ENCODE measurements at places on chromosomes 4 and X.

- DNase-seq, result no peak
Observed at GRCh38 chr4:40176602-40177001, 20.2 kb upstream of the RHOH start.

DNA sequence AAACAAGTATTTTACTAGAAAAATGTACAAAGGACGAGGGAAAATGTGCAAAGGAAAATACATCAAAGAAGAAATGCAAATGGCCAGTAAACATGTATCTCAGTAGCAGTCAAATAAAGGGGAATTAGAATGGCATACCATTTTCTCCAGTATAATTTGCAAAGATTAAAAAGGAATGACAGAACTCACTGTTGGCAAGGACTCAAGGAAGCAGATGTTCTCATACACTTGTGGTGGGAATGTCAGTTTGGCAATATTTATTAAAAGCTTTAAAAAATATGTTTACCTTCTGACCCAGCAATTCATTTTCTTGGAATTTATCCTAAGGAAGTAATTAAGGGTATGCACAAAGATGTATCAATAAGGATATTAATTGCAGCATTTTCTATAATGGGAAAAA, 7.6 kb downstream of the CLCN5 start:
- DNase-seq, result no peak

- no peak for DNase-seq
Observed at GRCh38 chr4:39036172-39036571, 4.0 kb upstream of the TMEM156 start.

DNA sequence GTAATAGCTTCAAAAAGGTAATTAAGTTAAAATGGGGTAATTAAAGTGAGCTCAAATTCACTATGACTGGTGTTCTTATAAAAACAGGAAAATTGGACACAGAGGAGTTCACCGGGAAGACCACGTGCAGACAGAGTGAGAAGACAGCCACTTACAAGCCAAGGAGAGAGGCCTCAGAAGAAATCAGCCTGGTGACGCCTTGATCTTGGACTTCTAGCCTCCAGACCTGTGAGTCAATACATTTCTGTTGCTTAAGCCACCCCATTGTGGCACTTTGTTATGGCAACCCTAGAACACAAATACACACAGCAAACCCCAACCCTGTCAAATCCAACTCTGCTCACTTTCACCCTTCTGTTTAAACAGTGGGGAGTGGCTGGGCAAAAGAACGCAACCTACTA, 4.1 kb upstream of the CD38 start:
- peak; percentile 36 for DNase-seq

DNA sequence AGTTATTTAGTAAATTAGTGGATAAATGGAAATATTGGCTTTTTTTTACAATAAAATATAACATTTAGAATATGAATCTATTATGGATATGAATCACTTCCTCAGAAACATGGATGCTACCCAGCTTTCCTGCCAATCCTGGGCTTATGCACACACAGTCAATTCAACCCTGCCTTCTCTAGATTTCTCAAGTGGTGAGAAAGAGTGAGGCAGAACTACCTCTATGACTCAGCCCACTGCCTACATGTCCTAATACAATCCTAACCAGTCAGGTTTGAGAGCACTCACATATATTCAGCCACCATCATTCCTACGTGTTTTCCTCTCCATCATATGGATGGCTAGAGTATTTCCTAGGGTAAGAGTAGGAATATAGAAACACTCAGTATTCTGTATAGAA, 91.1 kb upstream of the ANKRD50 start:
- peak; percentile 32 for DNase-seq

DNA sequence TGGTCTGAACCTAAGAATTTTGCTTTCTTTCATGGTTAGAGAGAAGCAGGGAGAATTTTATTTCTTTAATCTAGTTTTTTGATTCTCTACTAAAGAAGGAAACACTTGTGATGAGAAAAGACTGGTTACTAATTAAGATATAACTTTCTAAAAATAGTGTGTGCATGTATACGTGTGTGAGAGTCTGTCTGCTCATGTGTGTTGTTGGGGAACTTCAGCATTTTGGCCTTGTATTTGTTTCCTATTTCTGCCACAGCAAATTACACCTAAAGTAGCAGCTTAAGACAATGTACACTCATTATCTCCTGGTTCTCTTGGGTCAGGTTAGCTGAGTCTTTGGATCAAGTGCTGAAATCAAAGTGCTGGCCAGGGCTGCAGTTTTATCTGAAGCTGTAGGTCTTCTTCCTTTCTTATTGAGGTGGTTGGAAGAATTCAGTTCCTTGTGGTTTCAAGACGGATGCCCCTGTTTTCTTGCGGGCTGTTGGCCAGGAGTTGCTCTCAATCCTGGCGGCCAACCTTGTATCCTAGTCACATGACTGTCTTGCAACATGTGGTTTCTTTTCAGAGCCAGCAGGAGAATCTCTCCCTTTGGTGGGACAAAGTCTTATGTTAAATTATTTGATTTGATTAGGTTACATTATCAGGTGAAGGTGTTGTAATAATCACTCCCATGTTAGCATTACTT, 188.4 kb upstream of the CLNK start:
- no peak for DNase-seq

DNA sequence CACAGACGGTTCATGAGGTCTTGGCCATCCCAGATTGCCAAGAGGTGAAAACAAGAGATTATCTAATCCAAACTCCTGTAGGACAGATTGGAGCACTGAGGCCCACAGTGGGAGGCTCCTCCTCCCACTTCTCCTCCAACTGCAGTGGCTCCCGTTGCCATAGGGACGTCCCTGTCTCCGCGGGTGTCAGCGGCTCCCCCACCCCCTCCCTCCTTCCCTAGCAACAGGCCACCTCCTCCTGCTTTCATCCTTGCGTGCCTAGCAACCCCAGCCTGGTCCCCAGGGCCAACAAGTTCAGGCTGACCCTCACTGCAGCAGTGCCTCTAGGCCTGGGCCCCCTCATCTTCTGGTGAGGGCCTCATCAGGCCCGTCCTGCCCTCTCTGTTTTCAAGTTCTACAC, 6.8 kb upstream of the IQSEC2 start:
- no peak for DNase-seq

DNA sequence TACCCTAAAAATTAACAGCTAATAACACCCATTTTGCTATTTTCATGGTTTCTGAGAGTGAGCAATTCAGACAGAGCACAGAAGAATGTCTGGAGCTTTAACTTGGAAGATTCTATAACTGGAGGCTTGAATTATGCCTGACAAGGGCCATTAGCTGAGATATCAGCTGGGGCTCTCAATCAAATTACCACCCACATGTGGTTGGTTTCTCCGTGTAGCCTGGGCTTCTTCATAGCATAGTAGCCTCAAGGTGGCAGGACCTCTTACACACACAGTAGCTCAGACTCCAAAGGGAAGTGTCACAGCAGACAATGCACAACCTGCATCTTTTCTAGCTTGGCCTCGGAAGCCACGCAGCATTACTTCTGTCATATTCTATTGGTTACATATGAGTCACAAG, 127.3 kb downstream of the EFHC2 start:
- DNase-seq, result no peak

GRCh38 chr4:8377103-8378075, 63.1 kb downstream of the ACOX3 start:
- no peak for DNase-seq

- DNase-seq, result no peak
Observed at GRCh38 chrX:136666088-136666487, 18.1 kb downstream of the CD40LG start.

GRCh38 chr4:117063961-117064696, 21.2 kb downstream of the TRAM1L1 start:
- no peak for DNase-seq

- DNase-seq, result peak; percentile 12
Observed at GRCh38 chr4:9898596-9899305, 117.3 kb downstream of the DRD5 start.

DNA sequence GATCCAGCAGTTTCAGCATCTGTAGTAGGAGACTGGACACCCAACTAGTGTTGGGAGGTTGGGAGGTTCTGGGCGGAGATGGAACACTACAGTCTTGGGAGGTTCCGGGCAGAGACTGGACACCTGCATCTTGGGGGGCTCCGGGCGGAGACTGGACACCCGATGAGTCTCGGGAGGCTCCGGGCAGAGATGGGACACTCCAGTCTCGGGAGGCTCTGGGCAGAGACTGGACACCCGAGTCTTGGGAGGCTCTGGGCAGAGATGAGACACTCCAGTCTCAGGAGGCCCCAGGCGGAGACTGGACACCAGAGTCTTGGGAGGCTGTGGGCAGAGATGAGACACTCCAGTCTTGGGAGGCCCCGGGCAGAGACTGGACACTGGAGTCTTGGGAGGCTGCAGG, 29.5 kb upstream of the LANCL3 start:
- no peak for DNase-seq

- DNase-seq, result no peak
Observed at GRCh38 chrX:112359906-112360305, 277.3 kb upstream of the TRPC5 start.

- DNase-seq, result no peak
Observed at GRCh38 chr4:40516651-40517050, 113.0 kb downstream of the RBM47 start.

DNA sequence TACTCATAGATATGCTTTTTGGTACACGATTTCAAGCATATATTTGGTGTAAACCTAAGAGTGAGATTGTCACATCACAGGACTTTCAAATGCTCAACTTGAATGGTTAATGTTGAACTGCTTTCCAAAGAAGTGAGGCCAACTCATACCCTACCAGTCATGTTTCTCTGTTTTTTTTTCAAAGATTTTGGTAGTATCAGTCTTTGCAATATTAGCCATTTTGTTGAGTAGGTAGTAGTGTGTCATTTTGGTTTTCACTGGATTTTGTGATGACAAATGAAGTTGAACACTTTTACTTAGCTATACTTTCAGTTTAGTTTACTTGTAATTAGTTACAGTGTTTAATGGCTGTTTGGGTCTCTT, 12.5 kb upstream of the HS3ST1 start:
- no peak for DNase-seq

DNA sequence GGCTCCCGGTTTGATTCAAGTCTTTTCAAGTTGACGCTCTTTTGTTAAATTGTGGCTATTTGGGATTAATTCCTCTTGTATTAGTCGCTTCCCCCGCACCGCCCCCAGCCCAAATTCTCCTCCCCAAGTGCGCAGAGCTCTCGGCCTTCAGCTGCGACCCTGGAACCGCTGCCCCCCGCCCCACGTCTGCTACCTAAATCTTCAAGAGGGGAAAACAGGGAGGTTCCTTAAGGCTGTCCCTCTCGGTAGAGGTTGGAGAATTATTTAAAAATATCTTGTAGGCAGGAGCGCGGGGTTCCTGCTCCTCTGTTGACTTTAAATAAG, 860 bp upstream of the RPS6KA3 start:
- no peak for DNase-seq

All from stromal cell of bone marrow (primary cell).